CD4-positive, alpha-beta T cell treated with Interleukin-15 for 1 hour (primary cell): ENCODE measurements at places on chromosomes 2 and 18.

DNA sequence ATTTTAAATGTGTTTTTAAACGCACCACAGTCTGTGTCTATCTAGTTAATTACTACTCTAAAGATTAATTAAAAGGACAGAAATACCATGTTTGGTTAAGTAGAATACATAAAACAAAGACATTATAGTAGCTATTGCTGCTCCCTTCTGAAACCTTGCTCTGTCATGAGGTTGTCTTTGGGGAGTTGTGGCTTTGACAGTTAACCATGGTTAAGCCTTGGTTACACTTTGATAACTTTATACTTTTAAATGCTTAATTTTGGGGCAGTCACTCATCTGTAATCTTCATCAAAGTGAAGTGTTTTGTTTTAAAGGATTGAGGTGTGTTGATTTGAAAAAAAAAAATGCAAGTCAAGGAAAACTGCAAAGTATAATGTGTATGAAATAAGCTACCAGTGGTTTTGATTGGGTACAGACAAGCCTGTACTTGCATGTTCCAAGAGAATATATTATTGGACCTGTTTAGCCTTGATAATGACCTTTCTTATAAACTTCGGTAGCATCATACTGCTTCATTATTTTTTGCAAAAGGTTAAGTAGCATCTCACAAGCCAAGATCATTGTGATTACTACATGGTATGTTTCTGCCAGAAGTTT, 29.8 kb upstream of the TBR1 start:
- DNase-seq = no peak

DNA sequence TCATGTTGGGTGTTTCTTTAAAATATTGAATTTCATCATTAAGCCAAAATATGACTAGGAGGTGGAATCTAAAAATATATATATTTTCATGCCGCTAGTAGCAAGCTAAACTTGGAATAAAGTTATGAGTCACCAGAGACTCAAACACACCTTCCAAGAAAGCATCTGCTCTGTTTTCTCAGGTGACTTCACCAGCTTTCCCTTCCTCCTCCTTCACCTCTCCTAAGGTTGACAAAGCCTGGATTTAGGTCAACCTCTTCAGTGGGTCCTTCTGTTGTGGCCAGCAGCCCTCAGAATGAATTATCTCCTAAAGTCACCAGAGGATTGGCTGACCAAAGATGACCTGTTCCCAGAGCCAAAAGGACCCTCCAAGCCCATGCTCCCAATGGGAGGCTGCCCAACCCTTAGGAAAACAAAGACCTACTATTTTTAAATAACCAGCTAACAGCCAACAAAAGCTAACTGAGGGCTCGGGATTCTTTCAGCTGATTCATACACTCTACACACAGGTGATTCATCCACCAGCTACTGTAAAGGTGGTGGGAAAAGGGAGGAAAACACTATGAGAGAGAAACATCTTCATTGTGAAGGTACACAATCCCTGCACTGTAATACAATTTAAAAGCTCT, 113.9 kb downstream of the MYO5B start:
- DNase-seq = no peak

- peak; percentile 70 for DNase-seq
Observed at GRCh38 chr2:174753038-174753633, 11.1 kb downstream of the CHRNA1 start.

- DNase-seq = peak; percentile 56
Observed at GRCh38 chr2:172172513-172173173, 69.9 kb upstream of the DLX2 start.

DNA sequence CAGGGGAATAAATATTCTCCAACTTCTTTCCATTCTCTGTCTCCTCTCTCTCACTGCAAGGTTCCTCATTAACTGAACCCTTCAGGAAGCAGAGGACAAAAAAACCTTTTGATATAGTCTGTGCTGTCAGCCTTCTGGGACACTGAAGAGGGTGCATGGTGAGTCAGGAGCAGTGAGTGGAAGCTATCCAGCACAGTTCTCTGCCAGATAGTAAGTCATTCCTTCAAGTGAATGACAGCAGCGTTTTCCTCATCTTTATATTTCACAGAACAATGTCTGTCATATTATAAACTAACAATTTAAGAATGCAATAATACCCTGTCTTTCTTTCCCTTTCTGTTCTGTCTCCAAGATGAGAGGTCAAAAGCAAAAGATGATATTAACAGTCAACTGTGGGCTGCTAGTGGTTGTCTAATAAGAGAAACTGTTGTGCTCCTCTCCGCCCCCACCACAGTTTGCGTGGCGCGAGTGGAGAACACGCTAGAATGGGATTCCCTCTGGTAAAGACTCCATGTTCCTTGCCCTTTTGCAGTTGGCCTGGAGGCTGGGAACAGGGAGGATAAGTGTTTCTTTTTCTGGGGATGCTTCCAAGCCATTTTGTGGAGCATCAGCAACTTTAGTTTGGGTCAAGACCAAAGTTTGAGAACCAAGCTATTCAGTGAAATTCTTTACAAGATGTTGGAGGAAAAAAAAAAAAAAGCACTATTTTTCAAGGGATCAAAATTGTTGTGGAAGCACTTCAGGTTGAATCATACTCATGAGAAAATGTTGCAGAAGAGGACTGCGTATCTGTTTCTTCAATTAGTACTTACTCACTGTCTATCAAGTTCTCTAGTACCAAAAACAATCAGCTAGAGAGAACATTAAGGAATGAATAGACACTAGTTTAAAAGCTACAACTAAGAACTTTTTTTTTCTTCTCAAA, 430.2 kb downstream of the SETBP1 start:
- DNase-seq = no peak

- peak; percentile 54 for DNase-seq
Observed at GRCh38 chr2:64637000-64637635, 16.6 kb downstream of the SERTAD2 start.

DNA sequence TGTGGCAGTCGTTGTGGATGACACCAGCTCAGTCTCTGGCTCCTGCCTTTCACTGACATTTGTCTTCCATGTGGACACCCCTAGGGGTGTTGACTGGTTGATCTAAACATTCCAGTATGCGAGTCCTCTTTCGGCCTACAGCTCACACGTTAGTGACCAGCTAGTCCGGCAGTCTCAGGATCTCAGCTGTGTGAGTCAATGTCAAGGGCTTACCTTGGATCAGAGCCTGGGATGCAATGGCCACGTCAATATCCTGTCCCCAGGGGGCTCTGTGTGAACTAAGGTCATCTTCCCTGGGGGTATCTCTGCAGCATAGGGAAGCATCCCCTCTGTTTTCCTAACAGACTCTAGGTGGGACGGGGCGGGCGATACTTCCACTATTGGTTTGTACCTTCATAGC, 35.1 kb upstream of the YWHAQ start:
- no peak for DNase-seq

DNA sequence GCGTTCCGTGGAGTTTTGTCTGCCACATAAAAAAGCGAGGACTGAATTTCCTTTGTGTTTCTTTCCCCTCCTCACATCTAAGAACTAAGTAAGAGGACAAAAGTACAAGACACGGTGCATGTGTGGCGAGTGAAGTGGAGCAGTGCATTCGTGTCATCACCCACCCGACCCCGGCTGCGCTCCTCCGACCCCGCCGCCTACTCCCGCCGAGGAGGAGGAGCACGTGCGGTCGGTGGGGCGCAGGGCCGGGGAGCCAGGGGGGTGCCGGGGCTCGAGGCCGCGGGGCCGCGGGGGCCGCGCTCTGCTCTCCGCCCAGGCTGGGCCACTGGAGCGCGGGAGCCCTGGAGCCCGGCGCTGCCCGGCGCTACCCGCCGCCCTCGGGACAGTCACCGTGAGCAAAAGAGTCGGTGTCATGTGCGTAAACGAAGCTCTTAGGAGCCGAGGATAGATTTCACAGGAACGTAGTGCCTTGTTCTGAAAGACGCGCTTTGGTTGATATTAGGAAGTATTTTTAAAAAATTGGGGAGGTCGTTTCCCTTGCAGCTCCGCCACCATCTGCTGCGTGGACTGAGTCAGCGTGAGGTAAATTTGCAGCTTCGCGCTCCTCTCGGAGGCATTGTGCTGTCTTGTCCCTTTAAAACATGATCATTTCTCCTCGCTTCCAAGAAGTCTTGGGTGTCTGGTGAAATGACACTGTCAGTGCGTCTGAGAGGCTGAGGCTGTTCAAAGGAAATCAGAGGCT, 11.0 kb downstream of the TBR1 start:
- DNase-seq = no peak

GRCh38 chr2:60294901-60295635, 258.4 kb downstream of the BCL11A start:
- DNase-seq = no peak

GRCh38 chr2:30217644-30218337, 13.5 kb upstream of the LBH start:
- DNase-seq = no peak

DNA sequence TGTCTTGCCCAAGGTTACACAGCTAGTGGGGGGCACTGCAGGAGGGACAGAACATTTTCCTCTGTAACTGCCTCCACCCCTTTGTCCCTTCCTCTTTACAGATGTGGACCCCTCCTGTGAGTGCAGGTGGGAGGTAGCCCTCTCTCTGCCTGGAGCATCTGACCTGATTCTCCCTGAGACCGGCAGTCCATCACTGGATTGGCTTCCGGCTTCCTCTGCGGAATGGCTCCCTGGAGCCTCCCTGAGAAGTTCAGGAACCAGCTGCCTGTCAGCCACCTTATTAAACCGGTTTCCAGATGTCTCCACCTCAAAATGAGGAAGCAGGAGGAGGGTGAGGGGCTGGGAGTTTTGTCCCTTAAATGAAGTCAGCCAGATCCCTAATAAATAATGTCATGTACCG, 67.3 kb upstream of the TNP1 start:
- DNase-seq = no peak

- DNase-seq = no peak
Observed at GRCh38 chr2:222196159-222196558, 102.6 kb downstream of the PAX3 start.

DNA sequence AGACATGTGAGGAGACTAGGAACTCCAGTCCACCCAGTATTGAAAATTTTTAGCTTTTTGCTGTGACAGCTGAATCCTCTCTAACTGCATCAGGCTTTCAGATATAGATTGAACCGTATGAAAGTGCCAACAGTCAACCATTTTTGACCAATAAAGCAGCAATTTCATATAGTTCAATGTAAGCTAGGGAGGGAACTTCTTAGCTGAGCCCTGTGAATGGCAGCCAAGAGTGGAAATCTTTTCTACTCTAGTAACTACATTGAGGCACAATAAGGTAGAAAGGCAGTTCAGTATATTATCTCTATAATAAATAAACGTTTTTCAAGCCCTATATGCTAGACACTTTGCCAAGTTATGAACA, 96.3 kb upstream of the TANK start:
- DNase-seq = no peak

DNA sequence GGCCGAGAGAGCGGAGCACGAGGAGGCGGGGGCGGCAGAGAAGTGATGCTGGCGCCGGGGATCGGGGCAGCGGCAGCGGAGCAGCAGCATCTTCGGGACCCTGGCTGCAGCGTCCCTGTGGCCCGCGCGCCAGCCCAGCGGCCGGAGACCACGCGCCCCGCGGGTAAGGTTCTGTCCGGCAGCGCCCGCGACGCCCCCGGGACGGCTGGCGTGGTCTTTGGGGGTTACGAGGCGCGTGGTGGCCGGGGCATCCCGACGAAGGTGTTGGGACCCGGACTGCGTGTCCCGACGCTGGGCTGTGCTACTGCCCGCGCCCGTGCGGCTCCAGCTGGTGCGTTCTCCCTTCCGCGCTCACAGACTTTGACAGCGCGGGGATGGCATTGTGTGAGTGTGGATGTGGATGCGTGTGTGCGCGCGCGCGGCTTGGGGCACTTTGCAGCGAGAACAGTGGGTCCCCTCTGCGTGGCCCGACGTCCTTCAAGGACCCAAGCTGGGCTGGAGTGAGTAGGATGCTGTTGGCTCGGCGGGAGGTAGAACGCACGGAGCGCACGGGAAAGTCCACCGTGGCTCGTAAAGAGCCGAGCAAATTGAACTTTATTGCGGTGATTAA, 405.0 kb downstream of the XIRP2 start:
- no peak for DNase-seq

- no peak for DNase-seq
Observed at GRCh38 chr2:231410293-231411004, 14.9 kb downstream of the B3GNT7 start.

- no peak for DNase-seq
Observed at GRCh38 chr2:104606056-104606455, 247.9 kb upstream of the POU3F3 start.

DNA sequence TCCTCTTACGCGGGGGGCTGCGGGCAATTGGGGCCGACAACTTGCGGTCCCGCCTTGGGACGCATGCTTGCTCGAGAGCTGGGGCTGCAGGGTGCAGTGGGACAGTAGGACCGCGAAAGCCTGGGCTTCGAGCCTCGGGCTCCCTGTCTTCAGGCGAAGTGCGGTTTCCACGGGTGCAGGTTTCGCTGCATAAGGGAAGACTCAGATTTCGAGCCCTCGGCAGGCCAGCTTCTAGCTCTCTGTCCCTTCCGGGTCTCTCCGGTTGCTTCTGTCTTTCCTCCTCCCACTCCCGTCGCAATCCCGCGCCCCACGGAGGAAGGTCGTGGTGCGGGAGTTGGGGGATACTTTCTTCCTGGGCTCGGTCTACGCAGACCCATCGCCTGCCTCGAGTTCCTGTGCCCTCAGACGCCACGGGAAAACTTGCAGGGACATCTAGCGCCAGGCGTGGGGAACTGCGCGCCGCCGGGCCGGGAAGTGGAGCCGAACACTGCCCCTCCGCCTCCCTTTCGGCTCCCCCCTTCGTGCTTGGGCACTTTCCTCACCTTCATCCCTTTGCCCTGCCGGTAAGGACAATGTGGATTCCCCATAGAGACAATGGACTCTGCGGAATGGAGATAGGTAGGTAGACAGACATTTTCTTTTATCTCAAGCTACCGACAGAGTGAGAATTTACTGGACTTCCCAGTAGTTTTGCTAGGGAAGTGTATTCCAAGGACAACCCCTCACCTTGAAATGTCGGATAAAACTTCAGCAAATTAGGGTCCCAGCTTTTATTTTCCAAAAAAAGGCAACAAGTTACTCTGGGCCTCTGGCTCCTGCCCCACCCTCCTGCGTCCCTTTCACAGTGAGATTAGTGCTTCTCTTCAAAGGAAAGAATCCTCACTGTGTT, 4.2 kb upstream of the HOXD13 start:
- no peak for DNase-seq

DNA sequence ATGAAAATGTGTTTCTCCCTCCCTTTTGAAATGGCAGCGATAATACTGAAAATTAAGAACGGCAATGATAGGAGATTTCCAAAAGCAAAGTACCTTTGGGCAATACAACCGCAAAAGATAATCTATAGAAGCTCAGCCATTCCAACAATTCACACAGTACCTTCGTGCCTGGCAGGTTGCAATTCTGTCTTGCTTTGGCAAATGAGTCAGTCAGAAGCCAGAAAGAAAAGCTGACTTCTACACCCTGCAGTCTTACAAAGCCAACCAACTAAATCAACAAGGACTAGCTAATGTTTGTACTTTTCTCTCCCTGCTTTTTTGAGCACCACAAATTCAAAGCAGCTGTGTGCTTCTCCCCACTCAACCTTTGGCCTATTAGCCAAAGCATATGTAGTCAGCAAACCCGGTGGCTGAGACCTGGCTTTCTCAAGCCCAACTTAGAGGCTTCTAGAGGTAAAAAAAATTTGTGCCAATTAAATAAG, 25.7 kb upstream of the ID2 start:
- no peak for DNase-seq

GRCh38 chr18:505483-506122, 5.1 kb upstream of the COLEC12 start:
- no peak for DNase-seq

- DNase-seq = no peak
Observed at GRCh38 chr18:22132763-22133162, 36.6 kb upstream of the GATA6 start.
